ENCODE measurements at places on chromosomes 7 and 10.

DNA sequence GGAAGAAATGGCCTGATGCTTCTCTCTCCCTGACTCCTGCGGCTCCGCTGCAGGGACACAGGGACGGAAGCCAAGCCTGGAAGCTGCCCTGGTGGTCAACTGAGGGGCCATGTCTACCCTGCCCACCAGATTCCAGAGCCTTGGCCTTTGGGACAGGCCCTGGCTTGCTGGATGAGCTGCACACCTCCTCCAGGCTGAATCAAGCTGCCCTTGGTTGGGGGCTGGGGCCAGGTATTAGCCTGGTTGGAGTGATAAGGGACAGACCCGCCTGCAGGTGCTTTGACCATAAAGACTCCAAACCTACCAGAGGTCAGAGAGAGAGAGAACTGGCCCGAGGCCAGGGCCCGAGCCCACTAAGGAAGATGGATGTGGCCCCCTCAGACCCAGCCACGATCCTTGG is 30.1 kb downstream of the CRHR2 start:
- DNase-seq = no peak

GRCh38 chr7:63073736-63074135 is 924.9 kb upstream of the ZNF722 start:
- DNase-seq = no peak

- DNase-seq = no peak
Measured at GRCh38 chr7:72243329-72243728, 168.8 kb downstream of the CALN1 start.

- no peak for DNase-seq
Measured at GRCh38 chr7:101722247-101722646, 93.2 kb upstream of the MYL10 start.

DNA sequence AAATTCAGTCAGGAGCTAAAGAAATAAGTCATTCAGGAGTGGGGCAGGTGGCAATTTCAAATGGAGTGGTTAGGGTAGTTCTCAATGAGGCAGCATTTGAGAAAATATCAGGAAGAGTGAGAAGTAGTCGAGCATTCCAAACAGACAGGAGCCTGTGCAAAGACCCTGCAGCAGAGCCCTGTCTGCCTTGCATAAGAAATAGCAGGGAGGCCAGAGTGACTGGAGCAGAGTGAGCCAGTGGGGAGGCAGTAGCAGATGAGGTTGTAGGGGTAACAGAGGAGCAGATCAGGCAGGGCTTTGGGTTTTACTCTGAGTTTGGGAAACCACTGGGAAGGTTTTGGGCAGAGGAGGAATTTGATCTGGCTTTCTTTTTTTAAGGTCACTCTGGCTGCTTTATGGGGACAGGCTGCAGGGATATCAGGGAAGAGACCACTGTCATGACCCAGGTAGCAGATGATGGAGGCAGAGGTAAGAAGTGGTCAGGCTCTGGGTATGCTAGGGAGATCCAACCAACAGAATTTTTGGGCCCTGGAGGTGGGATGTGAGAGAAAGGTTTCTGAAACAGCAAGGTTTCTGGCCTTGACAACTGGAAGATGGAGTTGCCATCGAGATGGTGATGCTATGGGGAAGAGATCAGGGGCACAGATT is 1.3 kb upstream of the BLVRA start:
- DNase-seq = no peak

GRCh38 chr10:113023017-113023416 is 73.0 kb downstream of the TCF7L2 start:
- peak; percentile 69 for DNase-seq

- DNase-seq = no peak
Measured at GRCh38 chr7:141349804-141350203, 201.4 kb upstream of the AGK start.

DNA sequence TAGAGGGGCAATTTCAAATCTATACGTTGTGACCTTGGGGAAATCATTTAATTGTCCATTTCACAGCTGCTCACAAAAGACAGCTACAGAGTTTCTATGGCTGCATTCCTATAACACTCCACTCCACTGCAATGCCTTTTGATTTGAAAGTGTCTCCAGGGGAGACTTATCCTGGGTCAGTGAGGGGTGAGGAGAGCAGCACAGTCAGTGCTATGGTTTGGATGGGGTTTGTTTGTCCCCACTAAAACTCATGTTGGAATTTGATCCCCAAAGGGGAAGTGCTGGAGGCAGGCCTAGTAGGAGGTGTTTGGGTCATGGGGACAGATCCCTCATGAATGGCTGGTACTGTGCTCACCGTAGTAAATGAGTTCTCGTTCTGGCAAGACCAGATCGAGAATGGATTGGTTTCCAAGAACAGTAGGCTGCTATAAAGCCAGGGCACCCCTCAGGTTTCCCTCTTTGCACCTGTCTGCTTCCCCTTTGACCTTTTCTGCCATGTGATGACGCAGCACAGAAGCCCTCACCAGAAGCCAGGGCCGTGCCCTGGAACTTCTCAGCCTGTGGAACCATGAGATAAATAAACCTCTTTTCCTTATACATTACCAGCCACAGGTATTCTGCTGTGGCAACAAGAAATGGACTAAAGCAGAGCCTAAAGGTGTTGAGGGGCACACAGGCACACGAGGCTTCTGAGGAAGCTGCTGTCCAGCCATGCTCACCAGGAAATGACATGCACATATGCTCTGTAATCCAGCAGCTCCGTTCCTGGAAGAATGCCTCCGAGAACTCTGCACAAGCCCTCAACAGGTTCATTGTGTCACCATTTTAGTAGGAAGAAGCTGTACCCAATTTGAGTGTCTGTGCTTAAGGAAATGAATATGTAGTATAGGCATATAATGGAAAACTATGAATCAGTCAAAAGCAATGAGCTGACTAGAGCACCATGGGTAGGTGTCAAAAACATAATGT is 5.0 kb upstream of the PAPOLB start:
- no peak for DNase-seq

- DNase-seq = no peak
Measured at GRCh38 chr7:96728139-96728538, 18.5 kb upstream of the SEM1 start.

DNA sequence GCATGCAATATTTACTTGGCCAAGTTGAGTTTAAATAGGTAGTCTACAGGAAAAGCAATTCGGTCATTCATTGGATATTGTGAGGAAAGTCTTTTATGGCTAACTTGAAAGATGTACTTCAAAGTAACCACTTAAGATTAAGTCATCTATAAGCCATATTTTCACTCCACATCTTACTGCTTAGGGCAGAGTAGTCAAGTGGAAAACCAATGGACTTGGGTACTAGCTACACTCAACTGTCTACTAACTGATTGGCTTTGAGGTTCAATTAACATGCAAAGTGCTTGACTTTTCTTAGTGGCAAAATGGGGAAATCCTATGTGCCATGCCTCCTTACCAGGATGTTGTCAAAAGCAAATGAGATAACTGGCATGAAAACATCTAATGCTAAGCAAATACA is 51.0 kb downstream of the CAV1 start:
- no peak for DNase-seq

DNA sequence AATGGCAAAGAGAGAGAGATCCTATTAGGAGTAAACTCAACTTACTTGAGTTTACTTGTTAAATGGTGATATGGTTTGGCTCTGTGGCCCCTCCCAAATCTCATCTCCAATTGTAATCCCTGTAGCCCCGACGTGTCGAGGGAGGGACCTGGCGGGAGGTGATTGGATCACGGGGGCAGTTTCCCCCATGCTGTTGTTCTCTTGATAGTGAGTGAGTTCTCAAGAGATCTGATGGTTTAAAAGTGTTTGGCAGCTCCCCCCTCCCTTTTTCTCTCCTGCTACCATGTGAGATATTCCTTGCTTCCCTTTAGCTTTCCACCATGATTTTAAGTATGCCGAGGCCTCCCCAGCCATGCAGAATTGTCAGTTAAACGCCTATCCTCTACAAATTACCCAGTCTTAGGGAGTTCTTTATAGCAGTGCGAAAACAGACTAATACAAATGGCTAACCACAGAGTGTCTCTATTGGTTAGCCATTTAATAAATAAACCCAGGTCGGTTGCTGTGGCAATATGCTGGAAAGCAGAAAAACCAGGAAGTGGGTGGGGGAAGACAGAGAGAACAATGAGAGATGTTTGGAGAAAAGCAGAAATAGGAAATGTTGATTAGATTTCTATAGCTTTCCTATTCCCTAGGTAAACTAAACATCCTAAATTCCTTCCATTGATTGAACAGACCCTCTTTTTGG is 3.0 kb upstream of the STMP1 start:
- DNase-seq = no peak

DNA sequence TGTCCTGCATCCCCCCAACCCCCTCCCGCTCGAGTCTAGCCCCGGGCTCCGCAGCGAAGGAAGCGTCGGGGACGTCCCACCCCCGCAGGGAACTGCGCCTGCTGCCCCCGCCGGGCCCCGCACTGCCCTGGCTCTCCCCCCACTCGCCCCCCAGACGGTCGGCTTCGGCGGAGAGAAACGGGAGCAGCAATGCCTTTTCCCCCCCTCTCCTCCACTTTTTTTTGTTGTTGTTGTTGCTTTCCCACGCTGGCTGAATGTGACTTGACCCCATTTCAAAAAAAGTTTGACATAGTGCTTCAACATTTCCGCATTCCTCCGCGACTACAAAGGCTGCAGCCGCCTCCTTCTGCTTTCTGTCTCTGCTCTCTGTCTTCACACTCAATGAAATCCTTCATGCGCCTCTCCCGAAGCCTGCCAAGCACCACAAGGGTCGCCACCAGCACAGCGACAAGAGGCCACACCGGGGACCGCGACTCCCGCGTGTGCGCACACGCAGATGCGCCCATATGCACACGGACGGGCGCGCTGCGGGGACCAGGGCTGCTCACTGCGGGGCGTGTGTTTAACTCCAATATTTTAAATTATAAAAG is 1.0 kb downstream of the CDK6 start:
- DNase-seq = peak; percentile 75

- DNase-seq = no peak
Measured at GRCh38 chr10:78332012-78332411, 298.3 kb downstream of the RPS24 start.

DNA sequence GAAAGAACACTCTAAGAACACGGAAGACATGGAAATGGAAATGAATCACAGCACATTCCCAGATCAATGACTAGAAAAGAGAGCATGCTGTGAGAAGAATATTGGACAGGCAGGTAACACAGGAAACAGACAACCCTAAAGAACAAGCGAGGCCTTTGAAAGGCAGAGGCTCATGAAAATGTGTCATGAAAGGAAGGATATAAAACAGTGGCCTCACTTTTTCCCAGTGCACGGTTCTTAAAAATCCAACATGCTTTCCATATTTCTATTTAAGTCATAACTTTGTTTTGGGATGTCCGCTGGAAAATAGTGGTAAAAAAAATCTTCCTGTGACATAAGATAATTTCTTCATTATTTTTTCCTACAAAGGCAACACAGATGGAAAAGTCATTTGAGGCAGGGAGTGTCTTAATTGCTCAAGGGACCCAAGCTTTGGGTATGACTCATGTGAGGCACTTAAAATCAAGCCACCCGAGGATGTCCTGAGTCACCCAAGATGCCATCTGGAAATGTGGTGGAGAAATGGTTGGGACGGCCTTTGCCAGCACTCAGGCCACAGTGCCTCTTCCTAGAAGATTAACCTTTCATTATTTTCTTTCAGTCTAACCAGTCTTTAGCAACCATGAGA is 17.0 kb downstream of the ITIH5 start:
- no peak for DNase-seq

GRCh38 chr10:71245420-71246325 is 33.3 kb downstream of the UNC5B start:
- DNase-seq = no peak

- no peak for DNase-seq
Measured at GRCh38 chr10:44647877-44648542, 263.1 kb upstream of the CXCL12 start.

GRCh38 chr10:102004376-102004775 is 51.6 kb downstream of the ARMH3 start:
- no peak for DNase-seq

- DNase-seq = no peak
Measured at GRCh38 chr7:44469461-44470134, 20.9 kb downstream of the NUDCD3 start.

DNA sequence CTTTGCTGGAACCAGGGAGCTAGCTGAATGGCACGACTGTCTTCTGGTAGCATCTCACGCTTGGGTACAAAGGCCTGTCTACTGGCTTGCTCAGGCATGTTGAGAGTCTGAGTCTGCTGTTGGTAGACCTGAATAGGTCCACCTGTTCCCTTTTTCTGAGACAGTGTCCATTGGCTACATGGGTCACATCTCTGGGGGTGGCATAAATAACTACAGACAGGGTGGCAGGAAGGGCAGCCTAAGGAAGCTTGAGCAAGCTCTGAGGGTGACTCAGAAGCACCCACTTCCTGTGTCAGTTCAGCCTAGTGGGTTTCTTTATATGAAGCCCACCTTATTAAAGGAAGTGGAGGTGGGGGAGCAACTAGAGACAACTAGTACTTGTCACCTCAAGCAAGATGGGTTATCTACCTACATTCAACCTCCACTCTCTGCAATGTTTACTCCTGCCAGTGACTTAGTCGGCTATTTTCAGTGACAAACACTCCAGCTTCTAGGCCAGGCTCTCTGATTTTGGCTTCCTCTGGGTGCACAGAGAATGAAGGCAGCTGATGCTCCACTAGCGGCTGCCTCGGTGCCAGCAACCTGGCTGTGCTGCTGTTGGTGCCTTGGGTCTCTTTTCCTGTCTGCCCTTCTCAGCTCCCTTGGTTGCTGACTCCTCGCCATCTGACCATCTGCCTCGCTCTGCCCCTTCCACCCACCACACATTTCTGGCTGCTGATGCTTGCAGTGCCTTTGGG is 5.7 kb upstream of the ZYX start:
- DNase-seq = no peak

All from lower lobe of right lung (tissue), 2 donors.